ENCODE measurements at places on chromosomes 13 and 19. TPM values are rescaled to one million over a fixed set of nuclear protein-coding genes. Genes with fewer than 3 reads are reported as not detected.

CNN1 gene
- 47.8 TPM for total RNA-seq

LYPD5 gene
- 4.2 TPM for total RNA-seq

PIN1 gene
- 57.7 TPM for total RNA-seq

CGB8 gene
- not detected for total RNA-seq

IGFL3 gene
- total RNA-seq, result not detected

COL4A2 gene
- total RNA-seq, result 265 TPM

ZSCAN5C gene
- not detected for total RNA-seq
